Caco-2 (cell line): ENCODE measurements at places on chromosomes 7 and 10.

DNA sequence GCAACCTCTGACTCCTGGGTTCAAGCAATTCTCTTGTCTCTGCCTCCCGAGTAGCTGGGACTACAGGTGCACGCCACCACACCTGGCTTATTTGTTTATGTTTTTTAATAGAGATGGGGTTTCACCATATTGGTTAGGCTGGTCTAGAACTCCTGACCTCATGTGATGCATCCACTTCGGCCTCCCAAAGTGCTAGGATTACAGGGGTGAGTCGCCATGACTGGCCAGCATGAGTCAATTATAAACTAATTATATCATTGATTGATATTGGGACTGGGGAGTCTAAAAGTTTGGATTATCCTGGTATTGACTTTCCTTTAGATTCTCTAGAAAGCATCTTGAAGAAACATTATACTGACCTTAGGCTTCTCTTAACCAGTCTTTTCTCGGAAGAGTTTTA is 73.9 kb upstream of the CCNY start:
- no peak for DNase-seq

- no peak for DNase-seq
These were observed 100.5 kb upstream of the ZNF32 start for GRCh38 chr10:43749145-43749576.

DNA sequence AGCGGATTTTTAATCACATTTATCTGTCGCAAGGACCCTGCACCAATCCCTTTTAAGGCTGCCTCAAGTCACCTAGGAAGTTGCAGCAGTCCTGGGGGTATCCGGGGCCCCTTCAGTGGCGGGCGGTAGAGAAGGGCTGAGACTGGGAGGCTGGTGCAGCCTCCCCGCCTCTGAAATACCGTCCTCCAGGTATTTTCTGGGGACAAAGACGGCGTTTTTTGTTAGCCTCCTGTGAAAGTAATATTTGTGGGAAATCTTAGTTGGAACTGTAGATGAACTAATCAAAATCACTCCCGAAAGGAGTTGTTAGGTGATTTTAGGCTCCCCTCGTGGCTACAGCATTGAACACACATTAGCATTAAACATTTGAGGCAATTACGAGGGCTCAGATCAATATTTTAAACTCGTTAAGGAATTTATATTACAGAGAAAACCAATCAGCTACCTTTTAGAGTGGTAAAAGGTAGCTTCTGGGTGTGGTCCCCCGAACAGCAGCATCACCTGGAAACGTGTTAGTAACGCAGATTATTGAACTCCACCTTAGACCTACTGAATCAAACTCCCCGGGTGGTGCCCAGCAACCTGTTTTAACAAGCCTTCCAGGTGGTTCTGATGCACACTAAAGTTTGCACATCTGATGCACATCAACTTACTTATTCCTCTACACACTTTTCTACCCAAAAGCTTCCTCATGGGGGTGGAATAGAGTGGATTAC is 530 bp upstream of the ANXA7 start:
- DNase-seq, result no peak

GRCh38 chr10:27099448-27099847 is 846 bp downstream of the ANKRD26 start:
- no peak for DNase-seq

DNA sequence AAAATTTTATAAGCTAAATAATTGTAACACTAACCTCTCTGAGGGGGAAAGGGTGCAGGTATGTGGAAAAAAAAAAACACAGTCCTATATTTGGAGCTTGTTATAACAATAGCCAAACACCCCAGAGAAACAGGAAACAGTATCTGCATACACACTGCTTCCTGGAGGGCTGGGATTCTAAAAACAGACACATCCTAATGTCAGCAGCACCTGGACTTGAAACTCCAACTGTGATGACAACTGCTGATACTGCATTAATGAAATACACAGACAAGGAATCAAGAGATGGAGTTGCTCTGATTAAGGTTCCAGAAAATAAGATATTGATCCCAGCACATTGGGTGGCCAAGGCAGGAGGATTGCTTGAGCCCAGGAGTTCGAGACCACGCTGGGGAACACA is 9.3 kb downstream of the DAGLB start:
- no peak for DNase-seq
